ENCODE measurements at places on chromosomes 6 and 20.

- DNase-seq: no peak
Observed at GRCh38 chr6:54535568-54535967, 227.3 kb downstream of the TINAG start.

DNA sequence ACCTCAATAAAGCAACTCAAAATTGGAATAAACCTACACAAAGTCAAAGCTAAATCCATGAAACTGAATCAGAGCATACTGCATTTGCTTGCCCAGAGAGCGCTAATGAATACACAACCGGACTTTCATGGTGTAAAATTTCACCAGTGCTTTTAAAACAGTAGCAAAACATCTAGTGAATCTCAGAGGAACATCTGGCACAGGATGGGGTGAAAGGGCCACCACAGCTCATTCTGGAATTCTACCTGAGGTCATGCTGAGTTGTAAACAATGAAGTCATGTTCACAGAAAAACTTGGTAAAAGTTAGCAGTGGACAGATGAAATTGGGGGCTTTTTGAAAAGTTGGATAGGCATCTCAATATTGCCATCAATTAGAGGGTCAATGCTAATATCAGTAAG lies 125.6 kb upstream of the STXBP5 start:
- no peak for DNase-seq

- DNase-seq: no peak
Observed at GRCh38 chr20:55353206-55353605, 652.1 kb downstream of the CBLN4 start.

DNA sequence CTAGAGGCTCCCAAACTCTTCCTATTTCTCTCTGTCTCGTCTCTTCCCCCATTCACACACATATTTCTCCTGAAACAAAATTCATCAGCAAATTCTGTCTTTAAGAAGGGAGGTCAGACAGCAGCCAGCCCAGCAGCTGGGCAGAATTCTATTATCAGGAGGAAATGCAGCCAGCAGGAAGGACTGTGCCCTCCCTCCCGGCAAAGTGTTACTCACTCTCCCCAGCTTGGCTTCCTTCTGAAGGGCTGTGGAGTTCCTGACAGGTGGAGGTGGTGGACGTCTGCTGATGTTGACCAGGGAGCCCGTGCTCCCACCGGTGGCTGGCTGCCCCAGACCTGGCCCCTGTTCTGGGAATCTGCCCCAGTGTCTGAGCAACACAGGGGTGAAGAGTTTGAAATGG lies 37.3 kb downstream of the KCNB1 start:
- DNase-seq: no peak

- no peak for DNase-seq
Observed at GRCh38 chr20:20331817-20332216, 36.1 kb upstream of the INSM1 start.

- DNase-seq: no peak
Observed at GRCh38 chr6:91633374-91634111, 1046.7 kb upstream of the MAP3K7 start.

DNA sequence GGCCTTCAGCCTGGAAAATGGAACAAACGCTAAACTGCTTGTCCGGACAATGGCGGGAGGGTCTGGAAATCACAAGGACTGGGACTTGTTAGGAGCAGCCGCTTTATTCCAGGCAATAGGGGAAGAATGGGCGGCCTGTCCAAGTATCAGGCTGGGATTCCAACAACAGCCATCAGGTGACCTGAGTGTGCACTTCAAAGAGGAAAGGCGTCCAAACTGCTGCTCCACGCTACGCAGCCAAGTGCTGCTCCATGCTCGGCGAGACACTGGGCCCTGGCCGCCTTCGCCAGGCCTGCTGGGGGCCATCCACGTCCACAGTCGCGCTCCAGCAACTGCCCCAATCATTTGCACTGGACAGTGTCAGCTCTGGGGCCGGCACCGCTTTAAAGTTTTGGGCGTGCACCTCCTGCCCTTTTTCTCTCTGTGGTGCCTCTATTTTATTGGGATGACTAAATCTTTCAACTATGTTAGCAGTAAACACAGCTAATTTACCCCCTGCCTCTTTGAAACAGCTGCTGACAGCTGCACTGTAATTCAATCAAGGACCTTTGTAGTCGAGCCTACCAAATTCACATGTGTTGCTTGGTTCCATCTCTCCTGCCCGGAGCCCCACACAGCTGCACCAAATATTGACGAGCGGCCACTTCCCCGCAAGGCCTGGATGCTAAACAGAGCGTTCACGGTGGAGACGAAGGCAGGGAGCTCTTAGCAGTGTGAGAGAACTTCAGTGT lies 98.3 kb downstream of the BMP7 start:
- DNase-seq: no peak

GRCh38 chr6:152129691-152130151 lies 322.2 kb downstream of the ESR1 start:
- DNase-seq: no peak

DNA sequence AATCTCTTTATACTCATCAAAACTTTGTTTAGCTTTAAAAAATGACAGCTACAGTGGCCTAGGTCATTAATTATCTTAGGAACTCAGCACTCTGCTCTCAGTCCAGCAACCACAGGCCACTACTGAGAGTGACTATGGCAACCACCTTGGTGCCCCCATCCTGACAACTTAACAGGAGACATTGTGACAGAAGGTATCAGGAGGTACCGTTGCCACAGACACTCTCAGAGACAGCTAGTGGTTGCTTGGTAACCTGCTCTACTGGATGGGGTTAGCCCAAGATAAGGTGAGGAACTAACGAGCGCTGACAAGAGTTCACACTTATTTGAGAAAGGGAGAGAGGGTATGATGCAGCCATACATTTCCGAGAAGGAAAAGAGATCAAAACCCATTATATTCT lies 76.1 kb upstream of the TFAP2D start:
- no peak for DNase-seq

GRCh38 chr6:106422534-106422933 lies 62.0 kb downstream of the CRYBG1 start:
- no peak for DNase-seq

- no peak for DNase-seq
Observed at GRCh38 chr20:43725666-43726065, 1.1 kb downstream of the GTSF1L start.

DNA sequence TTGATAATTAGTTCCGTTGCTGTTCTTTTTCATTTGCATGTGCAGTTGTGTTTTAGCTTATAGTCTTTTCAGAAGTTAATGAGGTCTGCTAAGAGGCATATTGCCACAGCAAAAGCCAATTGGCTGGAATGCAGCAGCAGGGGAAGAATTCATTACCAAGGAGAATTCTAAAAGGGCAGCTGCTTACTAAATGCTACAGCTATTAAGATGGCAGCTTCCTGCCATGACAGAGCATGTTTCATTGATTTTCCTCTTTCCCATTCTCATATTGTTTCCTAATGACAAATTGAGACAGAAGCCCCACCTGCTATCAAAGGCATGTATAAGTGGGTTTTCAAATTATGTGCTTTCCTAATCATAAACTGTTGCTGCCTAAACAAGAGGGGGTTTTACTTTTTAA lies 66.6 kb downstream of the CLVS2 start:
- no peak for DNase-seq

DNA sequence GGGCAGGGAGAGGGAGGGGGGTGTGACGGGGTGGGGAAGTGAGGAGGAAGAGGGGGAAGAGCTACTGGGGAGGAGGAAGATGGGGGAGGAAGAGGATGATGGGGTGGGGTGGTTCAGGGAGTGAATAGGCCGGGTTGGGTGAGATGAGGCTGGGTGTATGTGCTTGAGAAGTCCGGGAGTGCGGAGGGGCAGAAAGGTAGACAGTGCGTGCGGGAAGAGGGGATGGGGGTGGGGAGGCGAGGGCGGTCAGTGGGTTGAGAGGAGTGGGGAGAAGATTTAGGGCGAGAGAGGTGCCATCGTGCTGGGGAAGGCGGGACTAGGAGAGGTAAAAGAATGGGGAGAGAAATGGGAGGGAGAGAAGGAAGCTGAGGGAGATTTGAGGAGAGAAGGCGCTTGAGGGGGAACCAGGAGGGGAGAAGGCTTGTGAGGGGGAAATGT lies 30.9 kb upstream of the NOTCH4 start:
- no peak for DNase-seq

DNA sequence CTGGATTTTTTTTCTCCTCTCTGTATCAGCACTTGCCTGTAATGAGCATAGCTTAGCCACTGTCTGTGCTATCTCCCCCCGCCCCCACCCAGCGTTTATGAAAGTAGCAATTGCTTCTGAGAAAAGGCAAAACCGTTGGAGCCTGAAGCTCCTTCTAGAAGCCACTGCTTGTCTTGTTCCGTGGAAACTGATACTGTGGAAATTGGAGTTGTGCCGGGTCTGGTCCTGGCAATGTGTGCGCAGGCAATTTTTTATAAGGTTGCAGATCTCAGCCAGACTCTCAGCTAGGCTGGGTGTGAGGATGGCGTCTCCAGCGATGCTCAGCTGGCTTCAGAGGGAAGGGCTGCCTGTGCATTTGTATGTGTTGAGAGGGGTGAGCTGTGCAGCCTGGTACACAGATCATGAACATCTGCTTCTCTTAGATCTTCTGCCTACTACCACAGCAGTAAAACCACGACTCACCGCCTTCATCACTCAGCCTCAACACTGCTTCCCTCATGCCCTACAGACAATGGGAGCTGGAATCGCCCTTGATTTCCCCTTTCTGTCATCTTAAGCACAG lies 72.4 kb upstream of the GTSF1L start:
- DNase-seq: no peak

DNA sequence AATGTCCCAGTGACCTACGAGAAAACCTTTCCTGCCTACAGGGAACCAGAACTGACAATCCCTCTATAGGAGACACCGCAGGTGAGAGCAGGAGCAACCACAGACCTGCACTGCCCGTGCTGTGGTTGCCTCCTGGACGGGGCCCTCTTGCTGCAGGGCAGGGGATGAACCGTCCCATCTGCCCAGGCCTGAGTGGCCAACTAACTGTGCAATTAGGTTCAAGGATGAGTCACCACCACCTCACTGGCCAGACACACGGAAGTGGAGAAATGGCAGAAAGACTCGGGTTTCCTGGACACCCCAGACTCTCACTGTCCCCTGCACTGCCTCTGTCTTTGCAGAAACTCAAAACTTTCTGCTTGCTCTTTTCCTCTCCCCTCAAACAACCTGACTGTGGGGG lies 13.8 kb upstream of the HLA-G start:
- DNase-seq: no peak

- DNase-seq: peak; percentile 71
Observed at GRCh38 chr20:36574366-36575135, 1.2 kb downstream of the TGIF2 start.

- DNase-seq: no peak
Observed at GRCh38 chr6:139278190-139278589, 13.6 kb downstream of the TXLNB start.

DNA sequence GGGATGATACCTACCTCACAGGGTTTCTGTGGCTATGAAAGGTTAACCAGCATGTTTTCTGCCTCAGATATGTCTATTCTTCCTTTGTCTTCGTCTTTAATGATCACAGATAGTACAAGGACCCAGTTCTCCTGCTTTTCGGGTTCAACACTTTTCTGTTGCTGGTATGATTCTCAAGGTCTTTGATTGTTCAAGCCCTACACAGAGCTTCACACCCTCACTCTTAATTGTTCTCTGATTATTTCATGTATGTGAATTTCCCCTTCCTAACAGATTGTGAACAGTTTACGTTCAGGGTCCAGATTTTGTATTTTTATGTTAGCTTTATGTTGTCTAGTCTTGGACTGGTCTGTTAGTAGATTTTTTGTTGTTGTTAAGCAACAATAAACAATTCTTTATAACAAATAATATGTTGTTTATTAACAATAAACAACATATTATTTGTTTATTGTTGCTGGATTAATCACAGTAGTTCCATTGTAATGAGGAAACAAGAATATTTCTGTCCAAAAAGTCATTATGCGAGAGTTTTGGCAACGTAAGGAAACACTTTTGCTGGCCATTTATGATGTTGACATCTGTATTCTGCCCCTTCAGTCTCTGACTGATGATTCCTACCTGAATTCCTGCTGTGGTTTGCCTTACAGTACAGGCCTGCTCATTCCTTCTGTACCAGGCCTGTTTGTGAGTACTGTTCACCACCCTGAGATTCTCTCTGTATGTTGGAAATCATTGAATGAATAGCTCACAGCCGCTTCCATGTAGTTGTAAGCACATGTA lies 27.2 kb upstream of the TULP4 start:
- no peak for DNase-seq

- DNase-seq: no peak
Observed at GRCh38 chr20:52655395-52655794, 316.8 kb upstream of the TSHZ2 start.

- no peak for DNase-seq
Observed at GRCh38 chr6:163999475-164000125, 585.1 kb downstream of the QKI start.

GRCh38 chr6:53410508-53411258 lies 61.9 kb upstream of the ELOVL5 start:
- DNase-seq: peak; percentile 60

DNA sequence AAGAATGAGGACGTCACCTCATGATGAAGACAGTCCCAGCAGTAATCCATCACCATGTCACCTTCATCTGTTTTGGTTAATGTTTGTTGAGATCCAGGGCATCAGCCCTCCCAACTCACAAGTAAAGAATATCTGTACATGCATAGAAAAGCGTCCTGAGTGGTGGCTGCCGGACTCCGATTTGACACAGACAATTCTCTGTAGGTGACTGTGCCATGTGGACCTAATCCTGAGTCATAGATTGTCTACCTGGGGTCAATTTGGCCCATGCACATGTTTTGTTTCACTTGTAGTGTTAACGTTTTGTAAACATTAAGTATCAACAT lies 168.4 kb upstream of the UST start:
- no peak for DNase-seq

GRCh38 chr20:3751305-3751674 lies 16.3 kb downstream of the ADISSP start:
- DNase-seq: no peak

DNA sequence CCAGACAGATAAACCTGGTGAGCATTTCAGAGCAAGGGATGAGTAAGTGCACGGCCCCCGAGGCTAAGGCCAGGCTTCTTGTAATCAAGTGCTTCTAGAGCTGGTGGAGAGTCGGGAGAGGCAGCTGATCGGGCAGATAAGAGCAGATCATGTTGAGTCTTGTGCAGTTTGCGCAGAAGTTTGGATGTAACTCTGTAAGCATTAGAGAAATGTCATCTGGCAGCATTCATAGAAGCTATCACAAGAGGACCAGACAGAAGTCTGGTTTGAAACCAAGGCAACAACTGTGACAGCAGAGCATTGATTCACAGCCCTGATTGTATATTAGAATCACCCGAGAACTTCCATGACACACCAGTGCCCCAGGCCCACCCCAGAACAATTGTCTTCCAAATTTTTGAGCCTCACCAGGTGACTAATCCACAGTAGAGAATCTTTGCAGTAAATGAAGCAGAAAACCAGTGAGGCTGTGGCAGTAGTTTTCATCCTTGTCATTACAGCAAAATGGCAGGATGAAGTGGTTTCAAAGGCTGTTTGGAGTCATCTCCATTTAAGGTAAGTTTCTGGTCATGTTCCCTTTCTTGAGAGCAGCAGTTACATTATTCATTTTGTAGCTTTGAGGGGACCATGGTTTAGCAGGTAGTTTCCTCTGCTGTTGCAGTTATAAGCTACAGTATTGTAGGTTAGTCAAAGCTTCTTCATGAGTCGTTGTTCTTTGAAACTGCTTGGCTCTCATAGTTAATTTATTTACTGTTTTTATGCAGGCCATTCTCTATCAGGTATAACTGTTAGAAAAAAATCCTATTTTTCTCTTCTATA lies 84.1 kb downstream of the RNF217 start:
- no peak for DNase-seq

GRCh38 chr20:4069751-4070150 lies 54.4 kb upstream of the RNF24 start:
- DNase-seq: no peak

GRCh38 chr6:166539543-166539942 lies 46.9 kb downstream of the RAMACL start:
- no peak for DNase-seq

GRCh38 chr6:169893624-169894023 lies 142.2 kb downstream of the ERMARD start:
- DNase-seq: no peak
